ENCODE measurements at places on chromosomes 4 and X.
A peak's percentile ranks its signal among the peaks of the same experiment; 100 is the strongest.

GRCh38 chr4:184283659-184284335 lies 66.1 kb upstream of the ENPP6 start:
- DNase-seq: no peak

DNA sequence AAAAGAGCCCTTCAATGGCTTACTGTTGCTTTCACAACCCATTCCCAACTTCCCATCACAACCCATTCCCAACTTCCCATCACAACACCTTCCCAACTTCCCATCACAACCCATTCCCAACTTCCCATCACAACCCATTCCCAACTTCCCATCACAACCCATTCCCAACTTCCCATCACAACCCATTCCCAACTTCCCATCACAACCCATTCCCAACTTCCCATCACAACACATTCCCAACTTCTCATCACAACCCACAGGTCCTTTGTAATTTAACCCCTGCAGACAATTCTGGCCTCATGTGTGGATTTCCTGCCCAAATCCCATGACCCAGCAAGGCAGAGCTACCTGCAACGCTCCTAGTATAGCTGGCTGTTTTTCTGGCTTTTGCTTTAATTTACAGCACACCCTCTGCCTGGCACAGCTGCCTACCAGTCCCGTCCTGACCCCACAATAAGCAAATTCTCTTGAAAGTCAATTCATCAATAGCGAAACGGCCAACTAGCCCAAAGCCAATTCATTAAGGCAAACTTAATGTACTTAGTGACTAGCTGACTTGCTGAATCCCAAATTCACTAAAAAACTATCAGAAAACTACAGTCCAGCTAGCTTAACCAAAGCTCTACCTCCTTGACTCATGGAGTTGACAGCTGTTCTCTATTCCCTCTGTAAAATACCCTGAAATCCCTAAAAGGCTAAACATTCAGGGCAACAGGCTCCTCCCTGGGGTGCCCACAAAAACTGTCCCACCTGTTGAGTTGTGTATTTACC lies 75.6 kb downstream of the AFAP1 start:
- peak; percentile 61 for DNase-seq

DNA sequence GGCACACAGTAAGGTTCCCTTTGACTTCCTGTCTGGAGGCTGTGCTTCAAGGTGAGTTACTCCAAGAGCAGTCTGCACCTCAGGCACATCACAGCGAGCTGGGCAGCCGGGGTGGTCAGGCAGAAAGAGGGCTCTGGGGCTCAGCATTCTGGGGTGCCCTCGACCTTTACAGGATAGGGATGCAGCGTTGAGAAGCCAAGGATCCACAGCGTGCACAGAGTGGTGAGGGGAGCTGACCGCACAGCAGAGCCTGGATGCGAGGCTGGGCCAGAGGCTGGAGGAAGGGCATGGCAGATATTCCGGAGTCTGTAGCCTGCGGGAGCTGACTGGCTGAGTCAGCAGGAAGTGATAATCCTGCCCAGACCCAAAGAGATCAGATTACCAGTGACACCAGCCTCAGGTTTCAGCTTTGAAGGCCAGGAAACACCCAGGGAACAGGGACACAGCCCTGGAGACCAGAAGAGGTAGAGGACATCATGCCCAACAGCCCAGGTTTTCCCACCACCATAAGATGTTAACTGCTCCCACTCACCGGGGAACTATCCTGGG lies 38.4 kb upstream of the PDLIM3 start:
- DNase-seq: no peak

DNA sequence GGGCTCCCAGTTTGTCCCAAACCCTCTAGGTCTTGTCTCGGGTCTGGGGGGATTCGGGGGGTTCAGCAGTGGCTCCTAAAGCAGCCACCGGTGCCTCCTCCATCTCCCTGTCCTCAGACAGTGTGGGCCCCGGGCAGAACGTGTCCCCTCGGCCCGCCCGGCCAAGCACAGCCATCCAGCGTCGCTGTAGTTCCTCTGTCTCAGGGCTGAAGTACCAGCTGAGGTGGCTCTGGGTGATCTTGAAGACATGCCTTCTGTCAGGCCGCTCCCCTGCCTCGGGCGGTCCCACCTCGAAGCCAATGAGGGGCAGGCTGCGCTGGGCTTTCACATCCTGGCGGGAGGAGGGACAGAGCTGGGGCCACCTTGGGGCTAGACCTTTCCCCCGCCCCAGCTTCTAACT lies 5.9 kb downstream of the TSR2 start:
- DNase-seq: no peak

DNA sequence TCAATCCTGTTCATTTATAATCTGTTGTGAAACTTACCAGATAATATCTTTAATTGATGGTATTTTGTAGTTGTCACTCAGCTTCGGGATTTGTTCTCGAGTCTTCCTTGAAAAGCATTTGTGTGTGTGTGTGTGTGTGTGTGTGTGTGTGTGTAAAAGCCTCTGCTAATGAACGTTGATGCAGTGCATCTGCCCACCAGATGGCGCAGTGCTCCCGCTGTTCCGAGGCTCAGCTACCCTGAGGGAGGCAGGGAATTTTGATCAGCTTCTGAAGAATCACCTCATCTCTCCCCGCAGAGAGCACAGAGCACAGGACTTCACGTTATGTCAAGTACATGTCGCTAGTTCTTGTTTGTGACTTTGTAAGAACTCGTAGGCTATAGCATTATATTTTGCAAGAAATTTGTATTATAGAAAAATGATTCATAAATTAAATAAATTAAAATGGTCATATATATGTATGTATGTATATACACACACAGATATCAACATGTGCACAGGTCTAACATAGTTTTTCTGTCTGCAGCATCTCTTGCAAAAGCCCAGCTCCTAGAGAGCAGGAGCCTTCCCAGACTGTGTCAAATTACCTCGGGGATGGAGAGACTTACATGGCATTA lies 316.7 kb upstream of the IGFBP7 start:
- DNase-seq: peak; percentile 64

GRCh38 chr4:78644063-78644691 lies 92.6 kb downstream of the ANXA3 start:
- DNase-seq: no peak

- no peak for DNase-seq
Observed at GRCh38 chr4:115360431-115360830, 247.0 kb upstream of the NDST4 start.

DNA sequence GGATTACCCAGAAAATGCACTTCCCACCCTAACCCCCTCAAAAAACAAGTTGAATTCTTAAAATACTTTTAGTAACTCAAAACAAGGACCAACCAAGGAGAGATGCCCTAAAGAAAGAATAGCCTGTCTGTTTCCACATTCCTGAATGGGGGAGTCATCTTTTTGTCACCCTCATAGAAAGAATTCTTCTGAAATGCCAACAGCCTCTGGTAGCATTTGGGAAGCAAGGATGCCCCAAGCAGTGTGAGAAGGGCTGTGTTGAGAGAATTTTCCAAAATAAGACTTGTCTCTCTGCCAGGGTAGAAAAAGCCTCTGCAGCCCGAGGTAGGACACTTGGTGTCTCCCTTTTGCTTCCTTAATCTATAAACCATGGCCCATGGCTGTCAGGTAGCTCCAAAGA lies 173.1 kb upstream of the VCX3A start:
- no peak for DNase-seq

- DNase-seq: no peak
Observed at GRCh38 chr4:3304831-3305609, 12.2 kb downstream of the RGS12 start.

DNA sequence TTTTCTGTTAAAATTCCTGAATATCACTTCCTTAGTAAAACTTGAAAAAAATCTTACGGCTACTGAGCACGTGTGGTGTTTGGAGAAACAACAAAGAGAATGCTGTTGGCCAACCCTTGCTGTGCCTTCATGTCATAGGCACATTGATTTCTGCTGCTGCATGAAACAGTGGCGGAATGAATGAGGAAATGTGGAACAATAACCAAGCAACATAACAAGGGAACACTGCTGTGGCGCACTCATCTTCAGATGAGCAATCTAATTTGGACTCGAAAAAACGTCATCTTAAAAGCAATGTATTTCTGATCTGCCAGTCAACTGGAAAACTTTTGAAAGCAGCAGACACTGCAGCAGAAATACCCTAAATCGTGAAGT lies 51.4 kb downstream of the PROM1 start:
- no peak for DNase-seq

GRCh38 chr4:188297873-188298272 lies 158.6 kb downstream of the TRIML1 start:
- no peak for DNase-seq

DNA sequence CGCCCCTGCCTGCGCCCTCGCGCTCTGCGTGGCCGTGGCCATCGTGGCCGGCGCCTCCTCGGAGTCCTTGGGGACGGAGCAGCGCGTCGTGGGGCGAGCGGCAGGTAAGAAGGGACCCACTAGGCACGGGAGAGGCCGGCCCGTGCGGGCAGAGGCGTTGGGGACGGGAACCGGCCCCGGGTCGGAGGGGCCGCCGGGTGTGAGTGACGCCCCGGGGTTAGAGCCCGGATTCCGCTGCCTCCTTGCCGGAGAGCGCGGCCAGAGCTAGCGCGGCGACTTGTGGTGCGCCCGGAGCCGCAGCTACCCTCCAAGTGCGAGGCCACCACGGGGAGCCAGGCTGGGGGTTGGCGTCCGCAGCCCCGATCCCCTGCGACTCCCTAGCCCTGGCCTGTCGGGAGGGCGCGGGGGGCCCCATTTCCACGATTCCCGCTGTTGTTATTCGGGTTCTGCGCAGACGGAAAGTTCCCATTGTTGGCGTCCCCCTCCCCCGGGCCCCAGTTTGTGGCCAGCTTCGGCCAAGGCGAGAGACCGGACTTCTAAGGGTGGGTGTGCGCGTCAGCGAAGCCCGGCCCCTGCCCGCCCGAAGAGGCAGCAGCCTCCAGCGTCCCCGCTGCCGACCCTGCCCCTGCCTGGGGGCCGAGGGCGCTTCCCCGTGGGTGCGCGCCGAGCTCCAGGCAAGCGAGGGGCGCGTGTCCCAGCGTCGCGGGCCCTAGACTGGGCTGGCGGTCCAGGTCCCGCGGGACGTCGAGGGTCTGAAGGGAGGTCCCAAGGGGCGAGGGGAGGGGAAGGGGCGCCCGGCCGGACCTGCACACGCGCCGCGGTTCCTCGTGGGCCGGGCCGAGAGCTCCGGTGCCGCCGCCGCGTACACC lies 1.1 kb downstream of the FGFR3 start:
- DNase-seq: no peak

DNA sequence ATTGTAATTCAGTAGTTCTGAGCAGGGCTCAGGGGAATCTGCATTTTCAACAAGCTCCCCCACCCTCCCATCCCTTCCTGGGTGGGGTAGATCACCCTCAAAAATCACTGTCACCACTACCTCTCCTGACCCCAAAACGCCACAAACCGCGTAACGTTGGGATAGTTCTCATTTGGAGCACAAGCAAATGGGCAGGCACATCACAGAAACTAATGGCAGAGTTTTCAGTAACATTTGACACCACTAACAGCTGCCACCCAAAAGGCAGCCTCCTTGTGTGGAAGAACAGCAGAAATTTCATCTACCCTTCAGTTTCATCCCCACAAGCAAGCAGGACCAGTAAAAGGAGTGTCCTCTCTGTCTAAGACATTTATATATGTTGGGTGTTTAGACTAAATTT lies 132.7 kb downstream of the PALLD start:
- no peak for DNase-seq

DNA sequence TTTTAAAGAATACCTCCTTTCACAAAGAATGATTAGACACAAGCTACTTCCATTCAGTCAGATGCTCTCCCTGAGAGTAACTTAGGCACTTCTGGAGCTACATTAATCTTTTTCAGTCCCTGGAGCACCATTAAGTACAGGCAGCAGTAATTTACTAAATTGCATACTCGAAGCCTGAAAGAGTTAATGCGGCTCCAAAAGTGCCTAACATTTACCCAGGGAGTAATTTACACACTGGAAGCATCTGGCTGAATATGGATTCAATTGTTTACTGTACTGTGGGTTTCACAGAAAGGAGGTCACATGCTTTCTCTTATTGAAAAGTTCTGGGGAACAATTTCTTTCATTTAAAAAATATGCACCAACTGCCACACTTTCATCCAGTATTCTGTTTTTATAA lies 260.8 kb upstream of the TENM3 start:
- no peak for DNase-seq

- no peak for DNase-seq
Observed at GRCh38 chrX:129556806-129557315, 16.8 kb downstream of the OCRL start.

GRCh38 chr4:167339781-167340180 lies 105.5 kb upstream of the SPOCK3 start:
- DNase-seq: no peak

DNA sequence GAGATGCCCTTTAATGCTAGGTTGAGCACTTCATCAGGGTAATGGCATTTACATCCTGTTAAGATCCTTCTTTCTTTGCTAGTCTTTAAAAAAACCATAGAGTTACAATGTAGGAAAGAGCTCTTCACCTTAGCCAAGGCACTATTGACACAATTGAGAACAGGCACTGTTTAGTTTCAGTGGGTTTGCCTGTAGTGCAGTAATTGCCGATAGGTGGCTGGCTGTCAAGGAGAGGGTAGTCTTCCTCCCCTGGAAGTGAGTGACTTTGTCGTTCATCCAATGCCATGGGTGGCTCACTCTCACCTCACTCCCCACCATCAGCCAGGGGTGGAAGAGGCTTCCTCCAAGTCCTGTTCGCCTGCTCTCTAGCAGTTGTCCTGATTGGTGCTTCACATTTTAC lies 34.7 kb downstream of the SMS start:
- DNase-seq: no peak

DNA sequence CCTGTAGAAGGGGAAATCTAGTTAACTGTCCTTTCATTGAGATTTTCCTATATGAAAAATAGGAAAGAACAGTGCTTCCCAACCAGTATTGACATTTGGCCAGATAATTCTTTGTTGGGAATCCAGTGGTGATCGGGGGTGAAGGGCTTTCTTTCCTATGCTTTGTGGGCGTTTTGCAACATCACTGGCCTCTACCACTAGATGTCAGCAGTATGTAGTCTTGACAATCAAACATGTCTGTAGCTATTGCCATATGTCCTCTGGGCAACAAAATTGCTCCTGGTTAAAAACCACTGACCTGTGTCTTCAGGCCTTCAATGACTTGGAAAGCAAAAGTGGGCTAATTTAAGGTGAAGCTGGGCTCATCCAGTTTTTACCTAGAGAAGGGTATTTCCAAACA lies 658.5 kb downstream of the DACH2 start:
- DNase-seq: no peak

DNA sequence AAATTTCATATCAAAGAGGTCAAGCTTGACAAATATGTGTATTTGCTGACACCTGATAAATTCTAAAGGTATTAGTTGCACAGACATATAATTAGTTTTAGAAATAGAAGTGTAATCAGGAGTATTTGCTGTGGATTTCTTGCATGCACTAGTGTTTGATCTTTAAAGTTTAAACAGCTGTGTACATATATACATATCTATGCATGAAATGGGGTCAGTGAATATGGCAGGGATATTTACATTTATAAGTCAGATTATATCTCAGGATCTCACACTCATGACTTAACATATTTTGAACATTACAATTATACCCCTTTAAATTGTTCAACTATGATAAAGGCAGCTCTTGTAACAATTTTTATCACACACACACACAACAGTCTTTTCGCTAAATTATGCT lies 547.4 kb upstream of the ACTRT1 start:
- no peak for DNase-seq

- no peak for DNase-seq
Observed at GRCh38 chr4:109009909-109010308, 247.1 kb upstream of the ETNPPL start.
